ENCODE measurements at places on chromosomes 12 and 14.

- no peak for DNase-seq
Measured at GRCh38 chr12:79046021-79046420, 181.4 kb downstream of the SYT1 start.

DNA sequence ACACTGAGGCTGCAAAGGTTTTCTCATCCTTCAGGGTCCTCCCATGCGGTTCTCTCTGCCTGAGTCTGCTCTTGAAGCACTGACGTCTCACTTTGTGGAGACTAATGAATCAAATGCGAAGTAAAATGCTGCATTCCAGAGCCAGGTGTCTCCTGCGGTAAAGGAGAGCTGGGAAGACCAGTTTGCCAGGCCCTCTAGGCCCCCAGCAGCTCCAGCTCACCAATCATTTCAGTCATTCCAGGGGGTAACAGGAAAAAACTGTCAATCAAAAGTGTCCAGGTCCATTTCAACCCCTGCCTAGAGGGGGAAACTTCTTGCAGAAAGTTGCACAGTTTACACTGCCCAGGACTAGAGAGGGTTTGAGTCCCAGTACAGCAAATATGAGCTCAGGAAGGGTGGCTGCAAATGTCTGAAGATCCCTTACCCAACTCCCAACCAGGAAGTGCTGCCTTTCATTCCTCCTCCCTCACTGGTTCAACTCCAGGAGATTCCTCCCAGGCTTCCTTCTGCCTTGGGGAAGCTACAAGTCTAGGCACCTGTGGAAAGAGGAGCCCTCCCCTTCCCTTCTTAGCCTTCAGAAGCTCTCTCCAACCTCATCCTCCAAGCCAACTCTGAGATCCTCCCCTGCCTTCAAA, 2.7 kb upstream of the NXPH4 start:
- no peak for DNase-seq

GRCh38 chr12:54126696-54127537, 61.9 kb downstream of the SMUG1 start:
- no peak for DNase-seq

GRCh38 chr12:5013266-5013730, 30.4 kb upstream of the KCNA5 start:
- no peak for DNase-seq

GRCh38 chr12:106138633-106139421, at the start of gene NUAK1:
NUAK1 (minus strand) TSS chr12:106138954; CDS start chr12:106138653, 301 bp downstream.
- DNase-seq = no peak

- no peak for DNase-seq
Measured at GRCh38 chr12:64937452-64937851, 113.0 kb downstream of the TBC1D30 start.

GRCh38 chr12:101714877-101715444, 17.5 kb downstream of the CHPT1 start:
- no peak for DNase-seq

DNA sequence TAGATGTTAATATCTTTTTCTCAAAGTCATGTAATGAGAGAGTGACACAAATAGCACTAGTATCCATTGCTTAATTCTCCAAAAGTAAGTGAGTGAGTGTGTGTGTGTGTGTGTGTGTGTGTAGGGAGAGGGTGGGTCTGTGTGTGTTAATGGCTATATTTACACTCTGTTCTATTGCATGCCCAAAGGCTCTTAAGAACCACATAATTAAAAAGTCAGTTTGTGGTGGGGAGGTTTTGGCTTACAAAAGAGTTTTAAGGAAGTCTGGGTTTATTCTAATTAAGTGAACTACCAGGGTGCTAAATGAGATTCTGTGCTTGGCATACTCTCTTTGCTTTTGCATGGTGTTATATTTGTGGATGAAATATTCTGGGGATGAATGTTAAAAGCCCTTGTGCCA, 1897.6 kb upstream of the FLRT2 start:
- no peak for DNase-seq

GRCh38 chr12:29882846-29883245, 99.1 kb upstream of the TMTC1 start:
- peak; percentile 59 for DNase-seq

DNA sequence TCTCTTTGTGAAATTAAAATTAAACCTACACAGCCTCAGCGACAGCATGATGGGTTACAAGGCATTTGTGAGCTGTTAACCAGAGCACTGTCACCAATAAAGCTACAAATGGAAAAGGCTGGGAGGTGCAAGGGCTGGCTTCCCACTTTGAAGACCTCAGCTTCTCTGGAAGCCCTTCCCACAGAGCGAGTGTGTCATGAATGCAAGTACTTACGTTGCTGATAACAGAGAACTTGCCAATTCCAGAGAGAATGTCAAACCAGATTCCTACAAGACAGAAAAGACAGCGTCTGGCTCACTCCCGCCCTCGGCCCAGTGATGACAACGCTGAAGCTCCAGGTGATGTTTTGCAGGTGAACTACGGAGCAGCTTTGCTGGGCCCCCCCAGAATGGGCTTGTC, 145.8 kb downstream of the NTF3 start:
- DNase-seq = no peak

DNA sequence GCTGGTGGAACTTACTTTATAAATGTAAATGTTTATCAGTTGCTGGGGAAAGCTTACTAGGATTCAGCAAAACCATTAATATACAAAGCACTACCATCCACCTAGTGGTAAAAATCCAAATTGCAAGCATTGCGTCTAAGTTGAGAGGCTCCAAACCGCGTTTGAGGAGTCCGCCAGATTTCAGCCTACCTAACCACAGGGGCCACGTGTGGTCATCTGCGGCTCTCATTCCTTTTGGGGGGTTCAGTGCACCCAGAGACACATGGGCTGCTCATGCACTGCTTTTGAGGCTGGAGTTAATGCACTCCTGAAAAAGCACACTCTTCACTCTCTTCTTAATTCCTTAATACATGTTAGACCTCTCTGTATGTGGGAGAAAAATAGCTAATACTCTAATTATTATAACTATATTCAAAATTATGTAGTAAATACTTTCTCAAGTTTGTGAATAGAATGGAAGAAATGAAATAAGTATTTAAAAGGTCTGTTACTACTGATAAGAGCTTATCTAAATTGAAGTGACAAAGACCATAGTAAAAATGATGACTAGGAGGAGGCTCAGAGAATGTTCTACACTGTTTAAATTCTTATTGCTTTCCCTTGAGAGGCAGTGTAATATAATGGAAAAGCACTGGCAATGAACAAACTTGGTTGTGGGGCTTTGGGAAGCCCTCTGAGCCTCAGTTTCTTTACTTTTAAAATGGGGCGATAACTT, 41.4 kb upstream of the MANSC4 start:
- DNase-seq = no peak

DNA sequence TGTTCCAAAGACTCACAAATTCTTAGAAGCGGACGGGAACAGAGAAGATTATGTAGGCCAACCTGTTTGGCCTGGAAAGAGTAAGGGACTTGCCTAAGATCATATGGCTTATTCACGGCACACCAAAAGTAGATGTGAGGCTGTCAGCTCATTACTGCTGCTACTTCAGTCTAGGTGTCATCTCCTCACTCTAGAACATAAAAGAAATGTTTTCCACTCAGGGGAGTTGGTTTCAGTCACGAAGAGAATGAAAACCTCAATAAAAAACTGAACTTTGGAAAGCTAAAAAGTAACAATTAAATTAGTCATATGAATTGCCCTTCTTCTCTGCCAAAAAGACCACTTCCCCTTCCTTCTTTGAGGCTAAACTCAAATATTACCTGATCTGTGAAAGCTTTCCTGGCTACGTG, 658 bp upstream of the CEP128 start:
- no peak for DNase-seq

DNA sequence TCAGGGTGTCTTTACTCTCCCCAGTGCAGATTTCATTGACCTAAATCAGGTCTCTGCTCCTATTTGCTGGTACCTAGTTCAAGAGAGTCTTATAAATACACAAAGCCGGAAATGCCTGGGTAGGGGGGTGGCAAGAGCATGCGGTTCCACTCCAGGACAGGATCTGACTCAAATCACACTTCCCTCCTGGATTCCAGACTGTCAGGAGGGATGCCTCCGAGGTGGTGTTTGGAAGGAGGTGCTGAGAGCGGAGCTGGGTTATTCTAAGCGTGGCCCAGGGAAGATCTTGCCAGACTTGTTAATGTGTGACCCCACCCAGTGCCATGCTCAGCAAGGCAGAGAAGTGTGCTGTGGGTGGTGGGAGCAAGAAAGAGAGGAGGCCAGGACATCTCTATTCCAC, 49.8 kb downstream of the B4GALNT3 start:
- no peak for DNase-seq

DNA sequence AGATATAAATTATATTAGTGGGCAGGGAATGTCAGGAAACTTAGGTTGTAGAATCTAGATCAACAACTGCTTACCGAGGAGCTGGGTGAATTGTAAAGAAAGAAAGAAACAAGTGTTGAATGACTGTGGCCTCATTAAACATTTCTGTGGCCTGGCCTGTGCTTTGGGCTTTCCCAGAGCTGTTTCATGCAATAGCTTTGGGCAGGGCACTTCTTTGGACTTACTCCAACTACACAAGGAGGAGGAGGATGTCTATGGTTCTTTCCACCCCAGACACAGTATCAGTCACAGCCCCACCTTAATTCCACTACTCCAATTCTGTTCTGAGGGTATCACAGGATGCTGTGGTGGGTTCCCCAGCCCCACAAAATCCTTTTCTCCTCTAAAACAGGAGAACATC, 38.0 kb downstream of the DPF3 start:
- no peak for DNase-seq

- no peak for DNase-seq
Measured at GRCh38 chr12:91023326-91024004, 18.7 kb upstream of the EPYC start.

GRCh38 chr14:53955671-53956426, 776 bp downstream of the BMP4 start:
- no peak for DNase-seq

GRCh38 chr12:96121271-96121711, 72.9 kb upstream of the ELK3 start:
- no peak for DNase-seq

- no peak for DNase-seq
Measured at GRCh38 chr12:49923035-49923644, 19.4 kb upstream of the FAIM2 start.

GRCh38 chr12:108119126-108119973, 9.7 kb upstream of the WSCD2 start:
- no peak for DNase-seq

- no peak for DNase-seq
Measured at GRCh38 chr14:94646481-94646880, 34.3 kb downstream of the SERPINA3 start.

DNA sequence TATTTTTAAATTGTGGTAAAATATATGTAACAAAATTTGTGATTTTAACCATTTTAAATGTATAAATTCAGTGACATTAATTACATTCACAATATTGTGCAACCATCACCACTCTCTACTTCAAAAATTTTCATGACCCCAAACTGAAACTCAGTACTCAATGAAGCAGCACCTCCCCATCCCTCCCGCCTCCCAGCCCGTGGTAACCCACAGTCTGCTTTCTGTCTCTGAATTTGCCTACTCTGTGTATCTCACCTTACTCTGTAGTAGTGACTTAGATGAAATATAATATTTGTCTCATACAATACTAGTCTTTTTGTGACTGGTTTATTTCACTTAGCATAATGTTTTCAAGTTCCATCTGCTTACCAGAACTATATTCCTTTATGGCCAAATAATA, 36.2 kb downstream of the EML1 start:
- no peak for DNase-seq

- DNase-seq = no peak
Measured at GRCh38 chr14:104383996-104384775, 195.4 kb upstream of the C14orf180 start.

DNA sequence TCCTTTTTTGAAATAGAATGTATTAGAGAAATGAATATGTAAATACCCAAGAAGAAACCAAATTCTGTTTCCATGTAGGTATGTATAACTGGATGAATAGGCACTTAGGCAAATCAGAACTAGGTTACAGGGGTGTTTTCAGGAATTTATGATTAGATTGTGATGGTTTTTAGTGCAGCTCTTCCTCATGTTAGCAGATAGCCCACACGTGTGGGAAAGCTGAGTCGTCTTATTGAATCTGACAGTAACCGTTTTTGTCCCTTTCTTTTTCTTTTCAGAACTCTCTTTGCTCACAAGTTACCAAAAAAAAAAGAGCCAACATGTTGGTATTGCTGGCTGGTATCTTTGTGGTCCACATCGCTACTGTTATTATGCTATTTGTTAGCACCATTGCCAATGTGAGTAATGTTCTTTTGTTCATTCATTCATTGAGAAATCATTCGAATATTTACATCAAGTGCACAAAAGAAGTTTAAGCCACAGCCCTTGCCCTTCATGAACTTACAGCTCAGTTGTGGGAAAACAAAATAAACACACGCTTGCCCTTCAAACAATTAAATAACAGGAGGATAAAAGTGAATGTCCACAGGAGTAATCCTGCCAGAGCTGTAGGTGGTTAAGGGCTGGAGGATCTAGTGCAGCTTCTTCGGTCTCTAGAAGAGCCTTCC, 14.8 kb downstream of the EMP1 start:
- DNase-seq = no peak

DNA sequence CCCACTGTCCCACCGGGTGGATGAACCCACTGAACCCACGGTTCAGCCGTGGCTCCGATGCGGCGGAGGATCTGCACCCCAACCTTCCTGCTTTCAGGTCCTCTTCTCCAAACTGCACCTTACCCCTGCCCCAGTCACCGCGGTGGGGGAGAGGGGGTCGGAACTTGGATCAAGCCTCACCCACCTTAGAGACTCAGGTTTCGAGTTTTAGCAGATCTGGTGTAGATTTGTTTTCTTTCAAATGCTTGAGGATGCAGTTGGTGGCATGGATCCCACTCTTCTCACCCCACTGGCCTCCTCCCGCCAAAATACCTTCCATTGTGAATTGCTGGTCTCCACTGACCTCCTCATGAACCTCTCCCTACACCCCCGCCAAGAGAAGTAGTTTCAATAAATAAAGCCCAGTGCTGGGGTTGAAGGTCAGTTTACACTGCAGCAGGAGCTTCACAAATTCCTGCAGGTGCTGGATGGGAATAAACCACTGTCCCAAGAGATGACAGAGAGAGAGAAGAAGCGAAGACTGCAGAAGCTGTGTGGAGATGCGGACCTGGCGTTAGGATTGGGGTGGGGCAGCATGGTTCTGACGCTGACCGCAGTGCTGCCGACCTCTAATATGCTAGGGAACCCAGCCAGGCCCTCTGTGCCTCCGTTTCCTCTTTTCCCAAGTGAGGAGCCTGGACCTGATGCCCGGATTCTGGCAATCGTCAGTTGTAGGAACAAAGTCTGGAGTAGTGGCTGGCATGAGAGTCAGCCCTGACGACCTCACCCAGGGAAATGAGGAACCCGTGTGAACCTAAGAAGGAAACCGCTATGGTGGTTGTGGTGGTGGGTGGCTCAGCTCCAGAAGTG, 7.4 kb downstream of the TTC6 start:
- DNase-seq = no peak

DNA sequence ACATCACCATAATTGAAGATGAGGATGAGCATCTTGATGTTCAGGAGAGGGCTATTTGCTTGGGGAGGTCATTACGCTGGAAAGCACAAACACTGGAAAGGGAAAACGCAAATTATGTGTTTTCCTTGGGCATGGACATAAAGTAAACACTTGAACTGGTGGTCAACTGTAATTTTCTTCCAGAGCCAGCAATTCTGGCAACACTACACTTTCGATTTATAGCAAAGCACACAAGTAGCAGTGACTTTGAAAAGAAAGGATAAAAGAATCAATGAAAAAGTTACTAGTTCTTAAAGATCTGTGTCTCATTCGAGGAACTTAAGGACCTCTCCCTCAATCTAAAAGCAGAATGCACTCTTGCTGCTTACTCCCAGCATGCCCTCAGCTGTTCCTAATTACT, 2.2 kb downstream of the CLEC14A start:
- DNase-seq = no peak
